ENCODE measurements at places on chromosomes 16 and 17. TPM values are rescaled to one million over a fixed set of nuclear protein-coding genes. Genes with fewer than 3 reads are reported as not detected.

The GUCY2D gene
- not detected for total RNA-seq

GRCh38 chr17:62675260-62675659, 47.8 kb downstream of the MRC2 start:
- DNase-seq = no peak

- DNase-seq = no peak
Measured at GRCh38 chr17:8893059-8893458, 25.6 kb upstream of the PIK3R6 start.

GRCh38 chr17:38568845-38569510, 36.8 kb downstream of the SRCIN1 start:
- no peak for DNase-seq

DNA sequence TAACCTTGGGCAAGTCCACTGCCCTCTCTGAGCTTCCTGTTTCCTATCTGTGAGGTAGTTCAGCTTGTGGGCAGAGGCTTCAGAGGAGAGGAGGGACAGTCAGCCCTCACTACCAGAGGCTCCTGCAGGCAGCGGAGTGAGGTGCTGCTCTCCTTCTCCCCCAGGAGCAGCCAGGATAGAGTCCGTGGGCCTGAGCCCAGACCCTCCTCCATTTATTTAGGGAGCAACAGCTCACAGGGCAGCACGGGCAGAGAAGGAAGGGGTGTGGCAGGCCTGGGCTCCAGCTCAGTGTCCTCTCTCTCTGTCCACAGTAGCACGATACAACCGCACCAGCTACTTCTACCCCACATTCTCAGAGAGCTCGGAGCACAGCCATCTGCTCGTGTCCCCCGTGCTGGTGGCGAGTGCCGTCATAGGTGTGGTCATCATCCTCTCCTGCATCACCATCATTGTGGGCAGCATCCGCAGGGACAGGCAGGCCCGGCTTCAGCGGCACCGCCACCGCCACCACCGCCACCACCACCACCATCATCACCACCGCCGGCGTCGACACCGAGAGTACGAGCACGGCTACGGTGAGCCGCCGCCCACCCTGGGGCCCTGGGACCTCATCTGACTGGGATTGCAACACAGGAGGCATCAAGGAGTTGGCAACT, 42.3 kb downstream of the BEAN1 start:
- no peak for DNase-seq

DNA sequence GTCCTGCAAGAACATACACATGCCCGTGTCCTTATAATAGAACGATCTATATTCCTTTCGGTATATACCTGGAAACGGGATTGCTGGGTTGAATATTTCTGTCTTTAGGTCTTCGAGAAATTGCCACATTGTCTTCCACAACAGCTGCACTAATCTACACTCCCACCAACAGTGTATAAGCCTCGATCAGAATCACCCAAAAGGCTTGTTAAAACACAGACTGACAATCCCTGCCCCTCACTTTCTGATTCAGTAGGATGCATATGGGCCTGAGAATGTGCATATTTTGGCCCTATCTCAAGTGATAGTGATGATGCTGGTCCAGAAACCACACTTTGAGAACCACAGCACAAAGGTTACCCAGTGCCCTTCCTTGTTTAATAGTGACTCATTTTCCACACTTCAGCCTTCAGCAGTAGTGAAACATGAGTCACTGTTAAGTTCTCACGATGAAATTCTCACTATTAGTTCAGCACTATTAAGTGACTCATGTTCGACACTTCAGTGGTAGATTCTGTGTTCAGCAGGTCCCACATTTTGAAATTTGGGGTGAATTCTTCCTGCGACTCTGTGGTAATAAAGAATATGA, 215.6 kb downstream of the GRIN2A start:
- no peak for DNase-seq

DNA sequence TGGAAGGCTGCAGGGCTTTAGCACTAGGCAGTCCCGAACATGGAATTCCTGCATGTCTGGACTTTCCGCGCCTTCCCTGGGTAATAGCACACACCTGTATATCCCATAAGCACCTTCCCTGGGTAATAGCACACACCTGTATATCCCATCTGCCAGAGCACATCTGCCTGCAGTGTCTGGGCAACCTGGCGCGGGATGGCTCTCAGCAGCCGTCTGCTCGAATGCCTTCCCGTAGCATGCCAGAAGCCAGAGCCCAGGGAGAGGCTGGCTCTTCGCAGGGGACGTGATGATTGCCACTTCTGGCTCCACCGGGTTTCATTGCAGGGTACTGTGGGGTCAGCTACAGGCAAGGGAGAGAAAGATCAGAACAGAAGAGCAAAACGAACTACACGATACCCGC, 21.3 kb downstream of the MBTPS1 start:
- DNase-seq = no peak

DNA sequence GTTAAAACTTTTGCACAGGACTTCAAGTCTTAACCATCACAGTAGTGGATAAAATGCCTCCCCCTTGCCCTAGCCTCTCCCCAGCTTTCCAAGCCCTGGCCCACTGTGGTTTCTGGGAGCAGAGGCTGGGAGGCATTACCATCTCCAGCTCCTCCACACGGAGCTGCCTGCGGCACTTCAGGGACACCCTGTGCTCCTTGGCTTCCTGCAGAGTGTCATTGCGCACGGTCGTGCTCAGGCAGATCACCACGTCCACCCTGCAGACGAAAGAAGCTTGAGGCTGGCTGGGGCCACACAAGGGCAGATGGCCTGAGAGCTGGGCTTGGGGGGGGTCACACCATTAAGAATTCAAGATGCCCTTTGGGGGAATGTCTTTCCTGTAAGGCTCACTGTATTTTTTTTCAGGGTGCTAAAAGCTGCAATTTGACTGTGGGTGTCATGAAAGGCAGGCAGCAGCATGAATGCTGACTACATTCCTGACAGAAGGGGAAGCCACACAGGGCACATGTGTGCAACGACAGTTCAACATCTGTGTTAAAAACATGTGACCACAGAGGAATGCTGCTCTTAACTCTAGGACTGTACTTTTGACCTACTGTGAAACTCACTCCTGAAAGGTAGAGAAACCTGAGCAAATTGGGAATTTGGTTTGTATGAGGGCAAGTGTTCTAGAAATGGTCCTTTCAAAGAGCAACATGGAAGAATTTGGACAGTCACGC, 47.7 kb upstream of the CLEC18B start:
- no peak for DNase-seq

DNA sequence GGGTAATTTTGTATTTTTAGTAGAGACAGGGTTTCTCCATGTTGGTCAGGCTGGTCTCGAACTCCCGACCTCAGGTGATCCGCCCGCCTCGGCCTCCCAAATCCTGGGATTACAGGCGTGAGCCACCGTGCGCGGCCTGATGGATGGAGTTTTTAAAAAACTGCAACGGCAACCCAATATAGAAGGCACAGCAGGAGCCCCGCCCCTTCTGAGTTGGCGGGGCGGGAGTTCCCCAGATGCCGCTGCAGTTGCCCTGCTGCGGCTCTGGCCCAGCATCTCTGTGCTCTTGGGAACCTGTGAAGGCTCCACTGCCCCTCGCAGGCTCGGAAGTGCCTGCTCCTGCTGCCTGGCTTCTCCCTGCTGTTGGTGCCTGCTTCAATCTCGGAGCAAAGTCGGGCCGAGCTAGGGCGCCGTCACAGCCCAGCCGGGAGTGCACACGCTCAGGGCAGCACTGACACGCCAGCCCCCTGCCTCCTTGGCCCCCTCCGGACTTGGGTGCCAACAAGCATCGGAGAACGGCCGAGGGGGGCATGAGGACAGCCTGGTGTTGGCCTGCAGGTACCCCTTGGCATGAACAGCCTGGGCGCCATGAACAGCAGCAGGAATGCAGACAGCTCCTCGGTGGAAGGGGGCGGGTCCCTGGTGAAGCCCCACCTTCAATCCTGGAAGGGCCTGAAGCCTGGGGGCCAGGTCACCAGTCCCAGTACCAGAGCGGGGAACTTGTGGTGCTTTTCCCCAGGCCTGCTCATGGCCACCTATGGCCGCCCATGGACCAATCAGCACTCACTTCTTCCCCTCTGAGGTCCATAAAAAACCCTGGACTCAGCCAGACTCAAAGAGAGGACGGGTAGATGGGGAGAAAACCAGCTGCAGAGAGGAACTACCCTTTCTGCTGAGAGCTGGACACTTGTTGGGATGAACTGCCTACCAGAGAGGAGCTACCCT, 2.3 kb upstream of the NT5M start:
- no peak for DNase-seq

DNA sequence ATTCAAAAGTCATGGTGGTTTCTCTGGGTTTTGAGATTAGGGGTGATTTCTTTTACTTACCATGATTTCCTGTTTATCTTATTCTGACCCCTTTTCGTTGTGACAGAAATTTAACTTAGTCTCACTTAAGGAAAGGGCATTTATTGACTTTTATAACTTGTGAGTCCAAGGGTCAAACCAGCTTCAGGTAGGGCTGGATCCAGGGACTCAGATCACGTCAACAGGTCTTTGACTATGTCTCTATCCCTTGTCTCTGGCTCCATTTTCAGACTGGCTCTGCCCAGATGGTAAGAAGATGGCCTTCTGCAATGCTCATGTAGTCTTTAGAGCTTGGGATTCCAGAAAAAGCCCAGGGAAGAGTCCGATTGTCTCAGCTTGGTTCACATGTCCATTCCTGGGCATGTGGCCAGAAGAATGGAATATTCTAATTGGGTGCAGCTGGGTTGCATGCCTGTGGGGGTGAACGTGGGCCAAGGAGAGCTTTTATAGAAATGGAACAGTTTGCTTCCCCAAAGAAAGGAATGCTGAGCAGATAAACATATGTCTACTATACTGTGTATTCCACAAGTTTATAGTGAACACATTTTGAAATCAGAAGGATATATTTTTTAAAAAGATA, 13.4 kb downstream of the USP43 start:
- DNase-seq = no peak

The PRSS21 gene
- total RNA-seq = 2.4 TPM

The MAF gene
- total RNA-seq = 51.3 TPM

GRCh38 chr16:5377280-5377898, 279.8 kb upstream of the EEF2KMT start:
- no peak for DNase-seq

All from T-cell (primary cell).